ENCODE measurements at places on chromosomes 2 and 18.

DNA sequence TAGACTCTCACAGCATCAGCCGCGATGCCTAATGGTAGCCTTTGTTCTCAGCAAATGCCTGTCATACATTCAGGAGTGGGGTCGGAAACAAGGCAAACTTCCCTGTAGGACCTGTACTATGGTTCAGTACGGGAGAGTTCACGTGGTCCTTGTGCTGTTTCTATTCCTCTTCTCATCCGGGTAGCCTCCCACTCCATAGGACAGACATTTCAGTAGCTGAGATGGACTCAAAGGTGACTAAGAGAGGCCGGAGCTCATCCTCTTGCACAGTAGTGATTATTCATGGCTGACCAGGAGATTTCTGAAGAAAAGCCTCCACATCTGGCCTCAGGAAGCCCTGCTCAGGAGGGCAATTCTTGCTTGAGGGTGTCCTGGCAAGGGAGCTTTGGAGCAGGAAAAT lies 117.8 kb upstream of the SPRED2 start:
- DNase-seq: no peak

GRCh38 chr2:107281637-107282036 lies 395.7 kb upstream of the ST6GAL2 start:
- DNase-seq: no peak

DNA sequence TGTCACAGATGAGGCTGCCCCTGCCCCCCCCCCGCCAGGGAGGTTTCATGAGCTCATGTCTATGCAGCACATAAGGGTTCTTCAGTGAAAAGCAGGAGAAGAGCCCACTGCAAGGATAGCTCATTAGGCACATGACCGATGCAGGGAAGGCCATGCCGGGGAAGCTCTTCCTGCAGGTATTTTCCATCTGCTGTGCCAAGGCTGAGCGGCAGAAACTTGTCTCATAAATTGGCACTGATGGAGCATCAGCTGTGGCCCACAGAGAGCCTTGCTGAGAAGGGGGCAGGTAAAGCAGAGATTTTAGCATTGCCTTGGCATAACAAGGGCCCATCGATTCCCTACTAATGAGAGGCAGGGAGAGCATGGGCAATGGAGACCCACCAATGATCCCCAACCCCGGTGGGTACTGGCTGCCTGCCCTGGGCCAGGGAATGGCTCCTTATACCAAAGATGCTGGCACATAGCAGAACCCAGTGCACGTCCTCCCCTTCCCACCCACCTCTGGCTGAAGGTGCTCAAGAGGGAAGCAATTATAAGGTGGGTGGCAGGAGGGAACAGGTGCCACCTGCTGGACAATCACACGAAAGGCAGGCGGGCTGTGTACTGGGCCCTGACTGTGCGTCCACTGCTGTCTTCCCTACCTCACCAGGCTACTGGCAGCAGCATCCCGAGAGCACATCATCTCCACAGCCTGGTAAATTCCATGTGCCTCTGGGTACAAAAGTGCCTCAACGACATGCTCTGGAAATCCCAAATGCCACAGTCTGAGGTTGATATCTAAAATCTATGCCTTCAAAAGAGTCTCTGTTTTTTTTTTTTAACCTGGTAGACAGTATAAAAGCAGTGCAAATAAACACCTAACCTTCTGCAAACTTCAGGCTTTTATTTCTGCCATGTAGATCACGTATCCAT lies 41.4 kb downstream of the STEAP3 start:
- DNase-seq: no peak

DNA sequence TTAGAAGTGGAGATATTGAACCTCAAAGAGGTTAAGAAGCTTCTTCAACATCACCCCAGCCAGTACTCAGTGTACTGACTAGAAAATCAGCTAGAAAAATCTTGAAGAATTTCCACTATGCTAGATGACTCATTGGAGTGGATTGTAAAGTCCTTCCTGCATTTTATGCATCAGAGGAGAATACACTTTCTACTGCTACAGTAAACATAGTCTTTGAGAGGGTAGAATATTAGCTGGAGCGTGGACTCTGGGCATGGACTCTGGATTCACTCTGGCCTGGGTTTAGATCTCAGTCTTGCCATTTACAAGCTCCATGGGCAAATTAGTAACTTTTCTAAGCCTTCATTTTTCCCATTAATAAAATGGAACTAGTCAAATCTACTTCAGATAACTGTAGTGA lies 215.9 kb downstream of the IRS1 start:
- DNase-seq: no peak

DNA sequence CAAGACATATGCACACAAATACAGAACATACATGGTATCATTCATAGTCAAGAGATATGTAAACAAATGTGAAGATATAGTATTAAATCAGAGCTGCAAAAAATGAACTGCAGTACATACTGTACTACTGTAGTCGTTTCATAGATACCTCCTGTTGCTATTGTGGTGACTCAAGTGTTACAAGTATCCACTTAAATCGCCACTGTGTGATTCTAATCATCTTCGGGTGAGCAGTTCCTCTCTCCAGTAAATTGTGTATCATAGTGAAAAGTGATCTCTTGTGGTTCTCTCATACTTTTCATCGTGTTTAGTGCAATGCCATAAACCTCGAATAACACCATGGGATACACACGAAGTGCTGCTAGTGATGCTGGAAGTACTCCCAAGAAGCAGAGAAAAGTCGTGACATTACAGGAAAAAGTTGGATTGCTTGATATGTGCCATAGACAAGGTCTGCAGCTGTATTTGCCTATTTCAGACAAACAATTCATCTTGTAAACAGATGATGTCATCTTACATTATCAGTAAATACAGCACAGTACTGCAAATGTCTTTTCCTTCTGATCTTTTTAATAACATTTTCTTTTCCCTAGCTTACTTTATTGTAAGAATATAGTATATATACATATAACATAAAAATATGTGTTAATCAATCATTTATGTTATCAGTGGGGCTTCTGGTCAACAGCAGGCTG lies 222.2 kb downstream of the BCL11A start:
- no peak for DNase-seq

All from activated CD8-positive, alpha-beta memory T cell treated with anti-CD3 and anti-CD28 coated beads for 4 hours (primary cell).